ENCODE measurements at places on chromosomes 2 and 18. TPM values are rescaled to one million over a fixed set of nuclear protein-coding genes. Genes with fewer than 3 reads are reported as not detected.

Gene ZNF24
- 57.2 TPM for total RNA-seq

GRCh38 chr2:135299658-135300244 is 231.3 kb downstream of the ZRANB3 start:
- H3K36me3 ChIP-seq = no peaks in the 10 kb centered on the region
- DNase-seq = no peak
- H3K27ac ChIP-seq = no peak overlapping the region
- H3K4me1 ChIP-seq = no peaks in the 10 kb centered on the region
- no peaks in the 10 kb centered on the region for H3K27me3 ChIP-seq

DNA sequence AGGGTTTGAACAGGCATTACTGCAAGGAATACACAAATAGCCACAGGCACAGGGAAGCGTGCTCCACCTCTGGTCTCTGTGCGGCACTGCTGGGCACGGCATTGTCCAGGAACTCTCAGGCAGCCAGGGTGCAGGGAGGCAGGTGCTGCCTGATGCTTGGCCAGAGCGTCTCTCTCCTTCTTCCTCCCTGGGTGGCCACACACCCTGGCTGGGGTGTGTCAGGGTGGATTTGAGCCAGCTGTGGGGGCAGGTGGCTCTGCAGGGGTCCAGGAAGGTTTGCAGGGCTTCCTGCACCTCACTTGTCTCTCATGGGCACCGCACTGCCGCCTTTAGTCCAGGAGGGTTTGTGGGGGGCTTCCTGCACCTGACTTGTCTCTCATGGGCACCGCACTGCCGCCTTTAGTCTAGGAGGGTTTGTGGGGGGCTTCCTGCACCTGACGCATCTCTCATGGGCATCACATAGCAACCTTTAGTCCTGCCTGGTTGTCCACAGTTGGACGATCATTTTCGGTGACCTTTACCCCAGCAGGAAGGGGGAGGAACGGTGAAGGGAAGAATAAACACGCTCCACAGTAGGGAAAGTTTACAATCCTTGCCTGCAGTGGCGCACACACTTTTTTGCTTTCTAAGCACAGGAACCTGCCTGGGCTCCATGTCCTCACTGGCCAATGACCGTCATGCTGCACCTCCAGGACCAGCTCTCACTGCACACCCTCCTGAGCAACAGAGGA is 332.9 kb downstream of the EIPR1 start:
- H3K27me3 ChIP-seq = no peaks in the 10 kb centered on the region
- H3K27ac ChIP-seq = no peak overlapping the region
- H3K4me1 ChIP-seq = no peaks in the 10 kb centered on the region
- H3K36me3 ChIP-seq = no peaks in the 10 kb centered on the region
- DNase-seq = no peak
- no peak overlapping the region for H3K4me3 ChIP-seq

GRCh38 chr18:56377231-56377630 is 261.2 kb downstream of the TXNL1 start:
- no peaks in the 10 kb centered on the region for H3K36me3 ChIP-seq
- H3K27ac ChIP-seq = peak overlapping the region; percentile 64
- no peak overlapping the region for H3K4me3 ChIP-seq
- H3K4me1 ChIP-seq = no peaks in the 10 kb centered on the region
- H3K27me3 ChIP-seq = no peaks in the 10 kb centered on the region
- no peak for DNase-seq

GRCh38 chr2:122988395-122989221 is 1036.5 kb upstream of the CNTNAP5 start:
- no peak overlapping the region for H3K27ac ChIP-seq
- no peaks in the 10 kb centered on the region for H3K4me1 ChIP-seq
- H3K4me3 ChIP-seq = no peak overlapping the region
- no peaks in the 10 kb centered on the region for H3K36me3 ChIP-seq
- no peaks in the 10 kb centered on the region for H3K27me3 ChIP-seq

DNA sequence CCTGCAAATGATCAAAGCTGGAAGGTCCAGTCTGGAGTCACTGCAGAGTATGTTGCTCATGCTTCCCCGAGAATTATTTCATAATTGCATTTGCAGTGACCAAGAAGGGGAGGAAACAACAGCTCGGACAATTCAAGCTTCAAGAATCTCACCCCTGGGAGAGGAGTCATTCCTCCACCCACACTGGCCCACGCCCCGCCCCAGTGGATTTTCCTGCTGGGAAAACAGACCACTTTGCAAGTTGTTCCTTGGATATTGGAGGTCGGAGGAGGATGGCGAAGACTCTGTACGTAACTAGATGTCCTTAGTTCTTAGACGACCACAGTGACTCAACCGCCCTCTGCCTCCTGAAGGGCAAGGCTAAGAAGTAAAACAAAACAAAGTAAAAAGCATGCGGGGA is 159.4 kb downstream of the TPO start:
- H3K4me3 ChIP-seq = no peak overlapping the region
- H3K36me3 ChIP-seq = no peaks in the 10 kb centered on the region
- H3K27me3 ChIP-seq = no peaks in the 10 kb centered on the region
- H3K27ac ChIP-seq = no peak overlapping the region
- no peak for DNase-seq

DNA sequence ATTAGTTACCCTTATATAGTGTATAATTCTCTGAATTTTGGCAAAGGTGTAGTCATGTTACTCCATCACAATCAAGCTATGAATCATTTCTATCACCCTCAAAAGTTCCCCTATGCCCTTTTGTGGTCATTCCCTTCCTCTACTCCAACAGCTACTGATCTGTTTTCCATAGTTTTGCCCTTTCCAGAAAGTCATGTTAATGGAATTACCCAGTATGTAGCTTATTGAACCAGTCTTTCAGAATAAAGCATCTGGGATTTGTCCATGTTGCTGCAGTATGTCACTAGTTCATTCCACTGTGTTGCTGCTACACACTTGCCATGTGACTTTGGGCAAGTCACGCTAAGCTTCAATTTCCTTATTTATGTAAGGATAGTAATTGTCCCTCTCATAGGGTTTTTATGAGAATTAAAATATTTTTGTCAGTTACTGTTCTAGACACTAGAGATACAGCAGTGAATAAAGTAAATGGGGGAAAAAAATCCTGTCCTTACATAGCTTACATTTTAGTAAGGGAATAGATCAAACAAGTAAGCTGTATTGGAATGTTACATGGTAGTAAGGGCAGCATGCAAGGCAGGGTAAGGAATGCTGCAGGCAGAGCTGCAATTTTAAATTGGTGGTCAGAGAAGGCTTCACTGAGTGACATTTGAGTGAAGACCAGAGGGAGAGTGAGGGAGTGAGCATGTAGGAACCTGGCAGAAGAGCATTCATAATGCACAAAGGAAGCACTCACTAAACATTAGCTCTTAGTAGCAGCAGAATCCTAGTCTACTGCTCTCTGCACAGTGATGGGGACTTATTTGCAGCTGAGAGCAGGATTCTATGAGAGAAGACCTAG is 80.3 kb upstream of the TSPYL6 start:
- H3K27ac ChIP-seq = no peak overlapping the region
- H3K27me3 ChIP-seq = no peaks in the 10 kb centered on the region
- H3K4me1 ChIP-seq = no peaks in the 10 kb centered on the region

GRCh38 chr2:208820014-208820688 is 413.6 kb downstream of the PTH2R start:
- DNase-seq = no peak
- H3K4me1 ChIP-seq = no peaks in the 10 kb centered on the region
- H3K27me3 ChIP-seq = no peaks in the 10 kb centered on the region
- H3K4me3 ChIP-seq = no peak overlapping the region
- H3K27ac ChIP-seq = no peak overlapping the region
- no peaks in the 10 kb centered on the region for H3K36me3 ChIP-seq

Gene NEB
- total RNA-seq = 1.4 TPM

DNA sequence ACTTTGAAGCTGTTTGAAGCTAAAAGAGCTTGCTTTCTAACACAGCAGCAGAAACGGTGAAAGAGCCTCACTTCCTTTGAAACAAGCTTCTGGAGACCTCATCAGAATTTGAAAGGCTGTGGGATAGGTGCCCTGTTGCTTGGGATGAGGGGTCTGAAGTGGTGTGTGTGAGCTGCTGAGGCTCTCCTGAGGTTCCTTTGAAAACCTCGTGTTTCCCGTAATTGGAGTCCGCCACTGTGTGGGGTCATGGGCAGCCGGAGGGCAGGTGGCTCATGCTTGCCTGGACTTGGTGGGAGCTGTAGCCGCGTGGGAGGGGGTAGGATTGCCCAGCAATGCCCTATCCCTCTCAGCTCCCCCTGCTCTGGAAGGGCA is 34.4 kb downstream of the CABLES1 start:
- DNase-seq = no peak
- no peaks in the 10 kb centered on the region for H3K36me3 ChIP-seq
- no peak overlapping the region for H3K4me3 ChIP-seq
- H3K27ac ChIP-seq = no peak overlapping the region
- no peaks in the 10 kb centered on the region for H3K4me1 ChIP-seq

DNA sequence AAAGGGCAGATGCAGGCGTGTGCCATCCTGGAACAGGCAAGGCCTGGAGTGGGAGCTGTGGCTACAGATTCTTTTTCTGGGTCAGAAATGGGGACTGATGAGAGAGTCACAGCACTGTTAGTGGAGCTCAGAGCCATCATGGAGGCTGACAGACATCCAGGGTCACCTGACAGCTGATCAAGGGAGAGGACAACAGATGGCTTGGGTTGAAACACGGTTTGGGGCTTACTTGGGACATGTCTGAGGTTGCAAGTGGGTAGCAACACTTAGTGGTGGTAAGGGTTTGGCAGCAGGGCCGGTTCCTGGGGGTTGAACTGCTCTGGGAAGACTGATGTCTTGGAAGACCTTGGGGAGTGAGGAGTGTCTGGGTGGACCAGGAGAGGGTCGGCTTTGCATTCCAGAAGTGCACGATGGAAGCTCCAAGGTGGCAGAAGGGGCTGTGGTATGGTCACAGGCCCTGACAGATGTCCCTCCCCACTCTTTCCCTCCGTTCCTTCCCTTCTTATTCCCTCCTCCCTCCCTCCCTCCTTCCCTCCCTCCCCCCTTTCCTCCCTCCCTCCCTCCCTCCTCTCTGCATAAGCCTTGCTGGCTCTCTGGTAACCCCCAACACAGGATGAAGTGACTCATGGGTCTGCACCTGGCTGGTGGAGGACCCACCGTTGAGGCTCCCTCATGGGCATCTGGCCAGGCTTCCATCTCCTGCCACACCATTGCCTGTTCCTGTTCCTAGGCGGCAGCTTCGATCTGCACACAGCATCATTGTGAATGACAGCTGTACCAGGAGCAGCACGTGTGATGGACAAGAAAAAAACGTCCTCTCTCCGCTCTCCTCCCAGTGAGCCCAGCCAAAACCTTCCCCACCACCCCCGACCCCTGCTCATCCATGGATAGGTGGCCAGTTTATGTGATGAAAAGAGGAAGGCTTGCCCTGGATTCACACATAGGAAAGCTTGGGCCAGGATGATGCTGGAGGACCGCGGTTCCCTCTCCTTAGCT is 63.8 kb upstream of the RPL31 start:
- H3K36me3 ChIP-seq = no peaks in the 10 kb centered on the region
- no peak overlapping the region for H3K4me3 ChIP-seq
- H3K27ac ChIP-seq = no peak overlapping the region

Gene SPATA3
- not detected for total RNA-seq

GRCh38 chr18:38444971-38445803 is 879.6 kb upstream of the CELF4 start:
- no peak overlapping the region for H3K4me3 ChIP-seq
- no peaks in the 10 kb centered on the region for H3K27me3 ChIP-seq
- H3K27ac ChIP-seq = no peak overlapping the region
- no peaks in the 10 kb centered on the region for H3K4me1 ChIP-seq
- H3K36me3 ChIP-seq = no peaks in the 10 kb centered on the region

- no peak for DNase-seq
- H3K36me3 ChIP-seq = no peaks in the 10 kb centered on the region
- H3K4me3 ChIP-seq = no peak overlapping the region
- H3K27me3 ChIP-seq = no peaks in the 10 kb centered on the region
- no peak overlapping the region for H3K27ac ChIP-seq
These were observed 57.5 kb downstream of the PIAS2 start for GRCh38 chr18:46859855-46860254.

Gene ADD2
- total RNA-seq = 5.2 TPM

DNA sequence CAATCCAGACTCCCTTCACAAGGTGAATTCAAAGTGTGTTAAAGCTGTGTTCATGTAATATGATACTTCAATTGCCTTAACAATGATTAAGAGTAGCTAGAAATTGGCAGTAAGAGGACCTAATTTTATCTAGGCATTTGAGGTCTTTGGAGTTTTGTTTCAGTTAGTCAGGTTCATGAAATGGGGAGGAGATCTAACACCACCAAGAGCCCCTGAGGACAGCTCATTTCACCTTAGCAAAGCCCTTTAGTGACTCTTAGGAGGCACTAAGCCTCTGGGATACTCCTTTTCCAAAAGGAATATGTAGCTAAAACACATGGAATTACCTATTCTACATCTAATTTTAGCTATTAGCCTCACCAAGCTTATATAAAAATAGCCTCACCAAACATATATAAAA is 716.5 kb upstream of the RAB6C start:
- H3K27ac ChIP-seq = no peak overlapping the region
- H3K36me3 ChIP-seq = no peaks in the 10 kb centered on the region
- DNase-seq = no peak
- H3K27me3 ChIP-seq = no peaks in the 10 kb centered on the region
- no peaks in the 10 kb centered on the region for H3K4me1 ChIP-seq
- H3K4me3 ChIP-seq = no peak overlapping the region

GRCh38 chr18:36814994-36815393 is 13.8 kb downstream of the TPGS2 start:
- no peaks in the 10 kb centered on the region for H3K4me1 ChIP-seq
- H3K4me3 ChIP-seq = no peak overlapping the region
- H3K36me3 ChIP-seq = no peaks in the 10 kb centered on the region
- no peak overlapping the region for H3K27ac ChIP-seq
- no peak for DNase-seq

GRCh38 chr18:44996261-44996660 is 315.6 kb downstream of the SETBP1 start:
- H3K36me3 ChIP-seq = no peaks in the 10 kb centered on the region
- DNase-seq = no peak
- H3K4me3 ChIP-seq = no peak overlapping the region

DNA sequence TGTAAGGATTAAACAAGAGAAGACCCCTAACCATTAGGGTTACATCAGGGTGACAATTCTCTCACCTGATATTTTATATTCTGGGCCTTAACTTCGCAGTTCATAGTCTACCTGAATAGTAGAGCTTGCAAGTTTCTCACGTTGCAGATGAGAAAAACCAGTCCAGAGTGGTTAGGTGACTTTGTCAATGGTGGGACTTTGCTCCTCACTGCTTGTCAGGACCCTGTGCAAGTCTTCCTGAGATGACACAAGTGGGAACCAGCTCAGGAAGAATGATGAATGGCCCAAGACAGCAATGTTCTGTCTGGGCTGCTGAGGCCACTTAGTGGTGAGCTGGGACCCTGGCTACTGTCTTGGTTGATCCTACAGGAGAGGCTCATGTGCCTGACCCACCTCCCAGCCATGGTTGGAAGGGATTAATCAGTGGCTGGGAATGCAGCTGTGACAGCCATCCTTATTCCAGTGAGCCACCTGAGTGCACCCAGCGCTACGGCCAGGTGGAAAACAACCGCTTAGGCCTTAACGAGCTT is 16.9 kb downstream of the LGALSL start:
- DNase-seq = no peak
- H3K27me3 ChIP-seq = no peaks in the 10 kb centered on the region
- H3K36me3 ChIP-seq = no peaks in the 10 kb centered on the region
- no peak overlapping the region for H3K4me3 ChIP-seq
- no peaks in the 10 kb centered on the region for H3K4me1 ChIP-seq
- no peak overlapping the region for H3K27ac ChIP-seq

Measured in uterus (tissue), 4 donors.